LHCN-M2 (cell line): ENCODE measurements at places on chromosomes 5 and 9.

DNA sequence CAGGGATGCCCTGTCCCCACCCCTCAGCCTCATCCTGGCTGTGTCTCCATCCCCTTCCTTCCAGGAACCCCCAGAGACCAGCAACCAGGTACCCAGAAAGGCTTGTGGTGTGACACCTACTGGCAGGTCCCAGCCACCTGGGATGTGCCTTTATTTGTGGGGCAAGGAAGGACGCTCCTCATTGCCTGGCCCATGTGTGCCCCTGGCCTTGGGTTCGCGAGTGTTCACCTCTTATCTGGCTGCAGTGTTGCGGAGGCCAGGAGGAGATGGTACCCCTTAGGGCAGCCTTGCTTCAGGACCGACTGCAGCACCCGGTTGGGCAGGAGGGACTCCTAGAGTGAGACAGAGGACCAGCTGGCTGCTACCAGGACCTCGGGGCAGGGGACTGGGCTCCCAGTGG lies 8.8 kb downstream of the C9orf50 start:
- DNase-seq, result no peak

GRCh38 chr5:147712598-147712997 lies 69.9 kb downstream of the JAKMIP2 start:
- DNase-seq, result no peak

DNA sequence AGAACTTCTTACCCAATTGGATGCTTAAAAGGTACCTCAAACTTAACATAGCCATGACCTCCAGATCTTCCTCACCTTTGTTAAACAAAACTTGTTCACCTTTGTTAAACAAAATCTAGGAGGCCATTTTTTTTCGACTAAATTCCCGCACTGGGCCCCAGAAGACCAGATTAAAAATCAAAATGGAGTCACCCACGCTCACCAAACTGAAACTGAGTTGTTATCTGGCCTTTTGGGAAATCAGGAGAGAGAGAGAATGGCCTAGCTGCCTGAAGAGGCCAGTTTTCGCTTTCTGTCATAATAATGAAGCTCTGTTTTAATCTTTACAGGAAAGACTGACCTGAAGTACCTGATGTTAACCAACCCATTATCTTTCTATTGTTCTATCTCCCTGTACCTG lies 69.4 kb downstream of the FYB1 start:
- no peak for DNase-seq

GRCh38 chr5:109823597-109823996 lies 133.9 kb downstream of the MAN2A1 start:
- peak; percentile 88 for DNase-seq

GRCh38 chr5:96651948-96652753 lies 10.0 kb upstream of the CAST start:
- DNase-seq, result no peak

- no peak for DNase-seq
Observed at GRCh38 chr5:73749485-73750270, 123.7 kb downstream of the ARHGEF28 start.

- DNase-seq, result peak; percentile 76
Observed at GRCh38 chr5:53019320-53019719, 30.2 kb downstream of the ITGA2 start.

- DNase-seq, result no peak
Observed at GRCh38 chr9:12554636-12555035, 138.5 kb upstream of the TYRP1 start.

GRCh38 chr9:16825331-16825725 lies 45.1 kb downstream of the BNC2 start:
- DNase-seq, result peak; percentile 48

GRCh38 chr9:116476935-116477381 lies 210.1 kb upstream of the TRIM32 start:
- DNase-seq, result no peak

DNA sequence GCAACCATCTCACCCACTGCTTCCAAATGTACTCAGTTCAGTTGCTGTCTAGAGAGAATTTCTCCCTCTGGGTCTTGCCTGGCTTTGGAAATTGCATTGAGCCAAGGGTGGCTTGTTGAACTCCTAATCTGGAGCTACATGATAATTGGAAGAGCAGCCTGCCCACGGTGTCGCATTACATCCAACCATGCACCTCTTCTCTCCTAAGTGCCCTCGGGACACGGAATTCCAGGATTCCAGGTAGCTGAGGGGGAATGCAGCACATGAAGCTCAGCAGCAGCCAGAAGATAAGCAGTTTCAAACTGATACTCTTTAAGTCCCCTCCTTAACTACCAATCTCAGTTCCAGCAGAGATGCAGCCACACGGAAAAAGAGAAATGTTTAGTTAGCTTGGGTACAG lies 509.4 kb upstream of the KLF4 start:
- no peak for DNase-seq

DNA sequence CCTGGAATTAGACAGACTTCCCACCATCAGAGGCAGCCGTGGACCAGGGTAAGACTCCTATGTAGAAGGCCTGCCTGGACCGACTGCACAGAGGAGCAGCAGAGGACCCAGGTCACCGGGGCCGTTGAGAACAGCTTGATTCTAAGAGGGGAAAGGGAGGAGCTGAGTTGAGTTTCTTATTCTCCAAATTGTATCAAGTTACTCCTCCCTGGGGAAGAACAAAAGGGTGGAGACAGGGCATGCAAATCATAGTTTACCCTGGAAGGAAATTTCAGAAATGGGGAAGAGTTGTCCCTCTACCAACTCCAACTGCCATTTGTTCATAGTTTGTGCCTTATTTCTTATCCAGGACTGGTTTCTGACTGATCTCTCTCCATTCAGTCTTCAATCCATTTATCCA lies 20.9 kb upstream of the SLC31A2 start:
- no peak for DNase-seq

DNA sequence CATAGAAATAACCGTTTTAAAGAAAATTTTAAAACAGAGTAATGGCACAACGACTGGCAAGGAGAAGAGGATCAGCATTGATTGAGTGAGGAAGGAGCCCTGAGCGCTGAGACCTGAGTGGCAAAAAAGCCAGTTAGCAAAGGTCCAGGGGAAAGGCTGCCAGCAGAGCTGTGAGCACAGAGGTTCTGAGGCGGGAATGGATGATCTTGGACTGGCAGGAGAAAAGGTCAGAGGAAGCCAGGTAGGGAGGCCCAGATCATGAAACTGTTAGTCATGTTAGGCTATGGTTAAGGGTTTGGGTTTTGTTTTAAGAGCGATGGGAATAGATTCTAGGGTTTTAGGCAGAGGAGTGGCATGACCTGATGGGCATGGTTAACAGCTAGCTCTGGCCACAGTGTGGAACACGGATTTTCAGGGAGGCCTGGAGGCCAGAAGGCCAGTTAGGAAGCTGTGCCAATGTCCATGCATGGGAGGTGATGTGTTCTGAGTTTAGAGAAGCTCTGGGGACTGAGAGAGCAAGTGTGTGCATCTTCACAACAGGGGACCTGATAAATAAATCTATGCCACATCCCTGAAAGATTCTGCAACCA lies 57.7 kb upstream of the GALNT10 start:
- DNase-seq, result no peak

DNA sequence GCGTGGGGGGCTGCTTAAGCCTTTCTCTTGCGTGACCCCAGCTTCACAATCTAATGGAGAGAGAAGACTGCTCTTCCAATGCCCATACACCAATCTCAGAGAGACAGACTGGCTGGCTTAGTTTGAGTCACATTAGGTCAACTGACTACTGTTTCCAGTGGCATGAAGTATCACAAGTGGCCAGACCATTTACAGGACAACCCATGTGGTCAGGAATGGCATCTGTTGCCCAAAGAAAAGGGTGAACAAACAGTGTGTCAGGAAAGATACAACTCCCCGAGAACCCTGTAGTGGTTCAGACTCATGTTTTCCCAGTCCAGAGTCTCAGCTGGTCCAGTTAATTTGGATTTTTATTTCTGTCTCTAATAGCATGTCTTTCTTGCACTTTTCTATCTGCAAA lies 177.4 kb upstream of the IL12B start:
- peak; percentile 26 for DNase-seq

DNA sequence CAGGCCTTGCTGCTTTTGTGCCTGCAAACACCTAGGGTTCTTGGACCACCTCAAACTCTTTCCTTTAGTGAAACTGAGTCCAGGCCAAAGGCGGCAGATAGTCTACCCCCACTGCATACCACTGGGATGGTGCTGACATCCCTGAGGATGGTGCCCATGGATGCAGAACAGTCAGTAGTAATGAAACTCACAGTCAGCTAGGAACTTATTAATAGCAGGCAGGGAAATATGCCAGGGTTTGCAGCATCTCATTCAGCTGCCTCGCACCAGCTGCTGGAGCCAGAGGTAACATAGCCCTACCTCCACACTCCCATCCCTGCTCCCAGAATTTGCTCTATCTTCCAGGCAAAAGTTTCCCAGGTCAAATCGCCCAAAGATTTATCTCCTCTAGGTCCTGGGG lies 189.1 kb downstream of the SREK1 start:
- DNase-seq, result no peak

DNA sequence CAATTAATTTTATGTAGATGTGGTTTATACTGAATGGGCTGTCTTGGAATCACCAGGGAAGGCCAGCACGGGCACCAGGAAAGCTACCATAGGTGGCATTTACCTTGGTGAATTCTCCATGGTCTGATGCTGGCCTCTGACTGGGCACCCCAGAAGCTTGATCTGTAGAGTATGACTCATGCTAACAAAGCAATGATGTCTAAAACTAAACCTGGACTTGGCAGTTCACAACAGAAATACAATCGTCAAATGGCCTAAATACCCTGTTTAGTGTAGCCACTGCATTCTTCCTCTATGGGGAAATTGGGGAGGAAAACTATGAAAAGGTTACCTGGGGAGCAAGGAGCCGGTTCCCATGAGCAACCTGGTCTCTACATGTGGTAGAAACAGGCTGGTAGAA lies 98.0 kb downstream of the ATPSCKMT start:
- DNase-seq, result no peak
